ENCODE measurements at places on chromosomes 3 and 15.

GRCh38 chr3:113008117-113008516 lies 17.3 kb downstream of the GTPBP8 start:
- DNase-seq = no peak

DNA sequence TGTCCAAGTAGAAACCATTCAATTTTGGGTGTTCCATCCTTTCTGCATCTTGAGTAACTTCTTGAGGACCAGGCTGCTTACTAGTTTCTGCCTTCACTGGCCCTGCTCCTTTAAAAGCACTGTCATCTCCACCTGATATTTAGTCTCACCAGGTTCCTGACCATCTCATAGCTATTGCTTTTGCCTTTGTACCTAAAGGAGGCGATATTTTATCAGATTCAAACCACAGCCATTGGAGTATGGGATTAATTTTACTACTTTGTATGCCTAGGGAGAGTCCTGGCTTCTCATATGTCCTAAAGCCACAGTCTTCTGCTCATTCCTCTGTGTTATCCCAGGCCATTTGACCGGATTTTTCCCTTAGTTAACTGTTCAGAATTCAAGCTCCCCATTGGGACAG lies 51.8 kb upstream of the RFX7 start:
- no peak for DNase-seq

DNA sequence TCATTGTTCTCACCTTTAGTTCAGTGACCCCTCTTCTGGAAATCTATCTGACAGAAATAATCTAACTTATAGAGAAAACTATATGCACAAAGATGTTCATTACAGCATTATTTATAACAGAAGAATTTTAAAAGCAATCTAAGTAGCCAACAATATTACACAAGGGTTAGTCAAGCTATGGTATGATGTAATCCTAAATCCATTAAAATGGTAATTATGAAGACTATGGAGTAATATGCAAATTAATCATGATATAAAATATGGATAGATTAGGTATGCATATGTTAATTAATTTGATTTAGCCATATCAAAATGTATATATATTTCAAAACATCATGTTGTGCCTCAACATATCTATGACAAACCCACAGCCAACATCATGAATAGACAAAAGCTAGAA lies 17.7 kb upstream of the HERC1 start:
- no peak for DNase-seq

DNA sequence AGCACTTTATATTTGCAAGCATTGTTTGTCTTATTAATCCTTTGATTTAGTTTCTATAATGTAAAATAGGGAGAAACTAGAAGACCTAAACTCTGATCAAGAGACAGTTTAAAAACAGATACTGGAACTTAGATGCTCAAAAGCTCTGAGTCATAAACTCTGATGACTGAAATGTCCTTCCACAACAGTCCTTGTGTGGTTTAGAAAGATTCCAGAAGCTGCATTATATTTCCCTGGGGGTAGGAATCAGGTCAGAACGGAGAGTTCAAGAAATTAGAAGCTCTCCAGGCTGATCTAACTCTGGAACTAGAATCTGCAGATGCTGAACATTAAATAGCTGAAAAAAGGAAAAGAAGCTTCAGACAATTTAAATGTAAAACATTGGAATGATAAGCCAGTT lies 18.3 kb upstream of the ONECUT1 start:
- DNase-seq = no peak

GRCh38 chr3:7484636-7485035 lies 623.7 kb downstream of the GRM7 start:
- no peak for DNase-seq

Measured in activated CD4-positive, alpha-beta T cell treated with anti-CD3 and anti-CD28 coated beads for 1 hour (primary cell).